ENCODE measurements at places on chromosomes 2 and 18. TPM values are rescaled to one million over a fixed set of nuclear protein-coding genes. Genes with fewer than 3 reads are reported as not detected.

DNA sequence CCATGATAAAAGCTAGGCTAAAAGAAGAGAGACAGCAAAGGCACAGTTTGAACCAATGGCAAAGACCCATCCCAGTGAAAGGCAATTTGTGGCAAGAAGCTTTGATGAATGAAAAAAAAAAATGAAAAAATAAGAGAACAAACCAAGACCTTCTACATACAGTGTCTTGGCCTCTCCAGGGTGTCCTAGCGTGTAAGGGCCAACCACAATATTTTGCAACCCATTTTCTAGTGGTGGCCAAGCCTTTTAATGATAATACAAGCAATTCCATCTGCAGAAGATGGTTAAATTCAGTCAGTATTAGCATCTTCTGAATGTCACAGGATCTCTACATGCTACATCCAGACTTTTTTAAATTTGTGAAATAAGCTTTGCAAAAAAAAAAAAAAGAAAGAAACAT lies 270.4 kb downstream of the LRATD1 start:
- no peak overlapping the region for H3K27ac ChIP-seq
- ATAC-seq = no peak
- no peaks in the 10 kb centered on the region for H3K27me3 ChIP-seq

DNA sequence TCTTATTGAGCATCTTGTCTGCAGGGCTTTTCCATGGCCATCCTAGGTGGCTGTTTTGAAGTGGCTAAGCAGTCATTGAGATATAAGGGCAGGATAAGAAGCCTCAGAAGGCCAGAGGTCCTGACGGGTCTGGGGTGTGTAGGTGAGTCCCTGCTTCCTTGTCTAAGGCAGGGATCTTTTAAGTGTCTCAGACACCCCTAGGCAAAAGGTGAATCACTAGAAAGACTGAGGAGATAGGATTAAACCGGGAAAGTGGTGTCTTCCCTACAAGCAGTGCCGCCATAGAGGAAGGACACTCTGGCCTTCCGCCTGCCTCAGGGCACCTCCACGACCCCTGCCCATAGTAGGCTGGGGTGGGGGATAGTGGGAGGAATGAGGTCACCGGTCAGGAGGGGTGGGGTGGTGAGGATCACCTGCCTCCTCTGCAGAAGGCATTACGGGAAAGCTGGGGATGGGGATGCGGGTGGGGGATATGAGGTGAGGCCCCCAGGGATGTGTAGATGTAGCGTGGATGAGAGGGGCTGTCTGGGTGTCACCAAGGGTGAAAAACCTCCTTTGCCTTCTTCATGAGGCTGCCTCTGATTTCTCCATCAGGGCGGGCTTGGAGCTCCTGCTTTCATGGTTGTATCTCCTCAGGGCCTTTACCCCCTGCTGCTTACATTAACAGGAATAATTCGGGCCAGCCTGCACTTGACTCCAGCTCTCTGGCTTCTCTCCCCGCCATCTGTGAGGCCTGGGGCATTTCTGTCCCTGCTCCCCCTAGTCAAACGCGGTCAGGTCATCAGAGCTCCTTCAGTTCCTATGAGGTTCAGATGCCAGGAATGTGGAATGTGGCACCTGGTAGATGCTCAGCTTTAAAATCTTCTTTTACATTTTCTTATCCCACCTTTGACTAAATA lies 244.0 kb downstream of the DYSF start:
- no peaks in the 10 kb centered on the region for H3K36me3 ChIP-seq
- H3K4me1 ChIP-seq = no peaks in the 10 kb centered on the region
- H3K4me3 ChIP-seq = no peak overlapping the region
- H3K27ac ChIP-seq = no peak overlapping the region
- H3K27me3 ChIP-seq = no peaks in the 10 kb centered on the region

DNA sequence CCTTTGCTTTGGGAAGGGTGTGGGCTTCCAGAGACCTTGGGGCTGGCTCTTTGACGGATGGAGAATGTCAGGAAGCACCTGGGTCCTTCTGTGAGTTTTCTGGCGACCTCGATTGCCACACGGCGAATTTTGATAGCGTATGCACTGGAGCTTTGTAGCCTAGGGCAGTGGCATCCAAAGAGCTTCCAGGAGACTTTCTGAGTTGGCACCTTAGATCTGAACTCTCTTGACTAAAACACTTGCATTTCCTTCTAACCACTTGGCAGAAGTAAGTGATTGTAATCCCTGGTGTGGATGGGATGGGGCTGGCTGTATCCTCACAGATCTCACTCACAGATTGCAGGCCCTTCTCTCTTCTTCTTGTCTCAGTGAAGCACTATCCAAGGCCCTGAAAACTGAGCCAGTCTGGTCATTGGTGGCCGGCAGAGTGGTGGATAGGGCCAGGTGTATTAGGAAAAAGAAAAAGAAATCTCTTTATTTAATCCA lies 7.8 kb downstream of the RNF144A start:
- H3K27me3 ChIP-seq = no peaks in the 10 kb centered on the region
- ATAC-seq = no peak
- H3K4me3 ChIP-seq = no peak overlapping the region
- no peaks in the 10 kb centered on the region for H3K36me3 ChIP-seq
- no peak overlapping the region for H3K27ac ChIP-seq
- no peaks in the 10 kb centered on the region for H3K4me1 ChIP-seq

DNA sequence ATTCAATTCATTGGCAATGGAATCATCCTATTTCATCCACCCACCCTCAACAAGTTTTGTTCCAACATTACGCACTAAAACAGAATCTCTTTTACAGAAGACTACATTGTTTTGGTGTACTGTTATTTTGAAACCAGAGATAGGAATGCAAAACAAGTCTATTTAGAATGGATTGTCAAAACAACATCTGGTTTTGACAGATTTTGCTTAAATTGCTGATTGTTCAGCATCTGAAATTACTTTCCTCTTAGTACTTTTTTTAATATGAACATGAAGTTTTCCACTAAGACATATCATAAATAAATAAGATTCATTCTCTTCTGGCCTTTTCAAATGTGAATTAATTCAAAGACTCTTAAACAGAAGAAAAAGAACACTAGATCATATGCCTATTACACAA lies 323.9 kb upstream of the TFPI start:
- no peaks in the 10 kb centered on the region for H3K27me3 ChIP-seq
- no peaks in the 10 kb centered on the region for H3K36me3 ChIP-seq
- H3K4me1 ChIP-seq = no peaks in the 10 kb centered on the region
- no peak overlapping the region for H3K4me3 ChIP-seq

GRCh38 chr2:71886241-71886640 lies 261.4 kb downstream of the CYP26B1 start:
- peaks cover 21% of the 10 kb centered on the region for H3K4me1 ChIP-seq
- H3K27ac ChIP-seq = no peak overlapping the region
- H3K4me3 ChIP-seq = no peak overlapping the region
- ATAC-seq = no peak
- no peaks in the 10 kb centered on the region for H3K36me3 ChIP-seq

KCNIP3 gene
- 41.4 TPM for total RNA-seq

All from gastroesophageal sphincter (tissue), 4 donors.